ENCODE measurements at places on chromosomes 3 and 15.

DNA sequence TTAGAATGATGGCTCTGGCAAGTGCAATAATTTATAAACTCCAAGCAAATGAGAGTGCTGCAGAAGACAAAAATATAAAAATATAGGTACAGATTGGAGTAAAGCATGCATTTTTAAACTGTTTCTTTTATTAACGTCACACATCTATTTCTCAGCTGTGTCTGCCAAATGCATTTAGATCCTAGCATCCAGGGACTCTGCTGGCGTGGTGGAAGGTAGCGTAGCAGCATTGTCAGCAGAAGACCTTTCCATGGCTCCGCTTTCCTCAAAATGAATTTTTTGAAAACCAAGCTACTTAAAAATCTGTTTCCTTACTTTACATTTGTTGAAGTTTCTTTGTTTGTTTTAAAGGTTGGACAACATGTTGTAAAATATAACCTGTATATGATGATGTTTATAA, 16.3 kb upstream of the ATP10A start:
- no peak for DNase-seq

GRCh38 chr15:70044168-70044567, 53.5 kb downstream of the TLE3 start:
- no peak for DNase-seq

GRCh38 chr15:93221759-93222158, 132.7 kb upstream of the RGMA start:
- no peak for DNase-seq

DNA sequence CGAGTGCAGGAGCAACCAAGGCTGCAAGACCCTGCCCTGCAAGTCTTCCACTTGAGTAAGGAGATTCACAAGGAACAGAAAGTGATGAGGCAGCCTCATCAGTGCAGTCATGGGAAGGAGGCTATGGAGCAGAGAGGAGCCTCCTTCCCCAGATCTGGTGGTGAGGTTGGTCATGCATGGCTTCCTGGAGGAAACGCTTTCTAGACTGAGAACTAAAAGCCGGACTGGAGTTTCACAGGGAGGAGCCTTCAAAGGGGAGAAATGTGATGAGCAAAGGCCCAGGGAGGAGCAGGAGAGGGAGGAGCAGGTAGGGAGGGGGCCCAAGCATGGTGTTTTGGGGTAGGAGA, 139.9 kb downstream of the SRGAP3 start:
- no peak for DNase-seq

GRCh38 chr15:100769043-100769974, 110.3 kb upstream of the ALDH1A3 start:
- no peak for DNase-seq

- DNase-seq = no peak
These were observed 136.8 kb upstream of the ACP3 start for GRCh38 chr3:132180337-132180791.

DNA sequence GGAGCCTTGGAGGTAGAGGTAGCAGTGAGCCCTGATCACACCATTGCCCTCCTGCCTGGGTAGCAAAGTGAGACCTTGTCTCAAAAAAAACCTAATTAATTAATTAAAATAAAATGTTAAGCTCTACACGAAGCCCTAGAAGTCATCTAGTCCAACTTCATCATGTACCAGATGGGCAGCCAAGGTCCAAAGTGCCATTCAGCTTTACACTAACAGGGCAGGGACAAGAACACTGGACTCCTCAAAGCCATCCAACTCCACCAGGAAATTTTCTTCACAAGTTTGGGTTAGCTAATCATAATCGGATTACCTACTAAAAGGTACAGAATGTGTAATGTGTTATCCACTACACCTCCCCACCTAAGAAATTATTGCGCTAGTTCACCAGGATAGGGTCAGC, 48.8 kb downstream of the WWTR1 start:
- no peak for DNase-seq

- DNase-seq = no peak
These were observed 7.1 kb downstream of the FAM81A start for GRCh38 chr15:59444980-59445545.

DNA sequence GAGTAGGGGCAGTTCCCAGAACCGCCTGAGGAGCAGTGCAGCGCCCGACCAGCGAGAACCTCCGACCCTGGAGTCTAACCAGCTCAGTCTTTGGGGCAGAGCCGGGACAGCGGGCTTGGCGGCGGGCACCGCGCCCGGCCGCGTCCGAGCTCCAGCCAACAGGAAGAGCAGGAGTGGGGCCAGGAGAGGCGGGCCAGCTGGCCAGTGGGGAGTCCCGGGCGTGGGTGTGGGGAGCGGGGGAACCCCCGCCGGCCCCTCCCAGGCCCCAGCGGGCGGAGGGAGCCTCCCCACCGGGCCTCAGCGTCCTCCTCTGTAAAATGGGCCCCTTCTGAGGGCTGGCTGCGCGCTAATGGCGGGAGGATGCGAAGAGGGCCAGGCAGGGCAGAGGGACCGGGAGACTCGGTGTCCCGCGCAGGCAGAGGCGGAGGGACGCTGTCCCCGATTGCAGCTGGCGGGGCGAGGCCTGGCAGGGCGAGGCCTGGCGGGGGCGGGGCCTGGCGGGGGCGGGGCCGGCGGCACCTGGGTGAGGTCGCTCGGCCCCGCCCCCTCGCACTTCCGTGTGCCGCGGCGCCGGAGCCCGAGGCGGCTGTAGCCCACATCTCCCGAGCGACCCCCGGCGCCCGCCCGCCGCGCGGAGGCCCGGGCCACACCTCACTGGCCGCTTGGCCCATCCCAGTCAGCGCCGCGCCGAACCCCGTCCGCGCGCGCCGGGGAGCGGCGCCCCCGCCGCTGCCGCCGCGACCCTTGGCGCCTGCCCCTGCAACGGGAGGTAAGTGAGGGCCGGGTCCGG, at the start of gene PRKCD:
PRKCD (plus strand) TSS at position 550 of the 790 bp plus-strand sequence. CDS start 17,214 bp downstream, outside the sequence.
- peak; percentile 96 for DNase-seq

GRCh38 chr15:98292442-98293240, 332.1 kb downstream of the ARRDC4 start:
- DNase-seq = no peak

GRCh38 chr15:76588811-76589747, 252.5 kb downstream of the ISL2 start:
- DNase-seq = no peak

GRCh38 chr15:41506796-41507341, 6.8 kb downstream of the LTK start:
- no peak for DNase-seq

All from pancreas (tissue), 10 donors.